ENCODE measurements at places on chromosomes 7 and 10.

DNA sequence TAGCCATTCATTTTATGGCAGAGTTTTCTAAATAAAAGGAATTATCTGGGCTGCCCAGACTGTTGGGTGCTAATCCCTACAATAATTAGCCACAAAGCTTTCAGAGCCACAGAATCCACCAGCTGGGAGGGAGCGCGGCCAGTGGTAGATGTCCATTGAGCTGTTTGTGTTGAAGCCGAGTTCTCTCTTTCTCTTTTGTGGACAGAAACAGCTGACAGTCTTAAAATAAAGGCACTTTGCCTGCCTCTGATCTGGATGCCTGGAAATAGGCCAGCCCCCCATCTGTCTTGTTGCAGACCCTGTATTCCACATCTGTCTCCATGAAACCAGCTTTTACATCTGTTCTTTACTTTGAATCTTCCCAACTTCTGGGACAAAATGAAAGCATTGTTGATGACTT lies 66.1 kb downstream of the MTPN start:
- no peak for DNase-seq

DNA sequence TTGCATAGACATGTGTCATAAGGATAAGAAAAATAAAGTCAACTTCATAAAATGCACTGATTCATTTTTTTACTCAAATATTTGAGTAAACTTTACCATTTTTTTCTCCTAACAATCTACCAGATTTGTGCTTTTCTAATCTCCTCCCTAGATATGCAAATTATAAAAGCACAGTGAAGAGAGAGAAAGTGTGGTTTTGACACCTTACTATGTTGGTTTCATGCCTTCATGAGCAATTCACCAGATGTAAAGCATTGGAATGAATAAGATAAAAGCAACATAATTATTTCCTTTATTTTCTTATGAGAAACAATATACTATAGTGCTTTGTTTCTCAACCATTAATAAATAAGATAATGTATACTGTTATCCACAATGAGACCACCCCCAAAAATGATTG lies 432.5 kb upstream of the PCDH15 start:
- no peak for DNase-seq

- no peak for DNase-seq
Observed at GRCh38 chr7:495761-496321, 23.8 kb downstream of the PDGFA start.

GRCh38 chr10:101901340-101901739 lies 57.7 kb upstream of the KCNIP2 start:
- no peak for DNase-seq

- no peak for DNase-seq
Observed at GRCh38 chr7:131489196-131489595, 67.2 kb downstream of the PODXL start.

DNA sequence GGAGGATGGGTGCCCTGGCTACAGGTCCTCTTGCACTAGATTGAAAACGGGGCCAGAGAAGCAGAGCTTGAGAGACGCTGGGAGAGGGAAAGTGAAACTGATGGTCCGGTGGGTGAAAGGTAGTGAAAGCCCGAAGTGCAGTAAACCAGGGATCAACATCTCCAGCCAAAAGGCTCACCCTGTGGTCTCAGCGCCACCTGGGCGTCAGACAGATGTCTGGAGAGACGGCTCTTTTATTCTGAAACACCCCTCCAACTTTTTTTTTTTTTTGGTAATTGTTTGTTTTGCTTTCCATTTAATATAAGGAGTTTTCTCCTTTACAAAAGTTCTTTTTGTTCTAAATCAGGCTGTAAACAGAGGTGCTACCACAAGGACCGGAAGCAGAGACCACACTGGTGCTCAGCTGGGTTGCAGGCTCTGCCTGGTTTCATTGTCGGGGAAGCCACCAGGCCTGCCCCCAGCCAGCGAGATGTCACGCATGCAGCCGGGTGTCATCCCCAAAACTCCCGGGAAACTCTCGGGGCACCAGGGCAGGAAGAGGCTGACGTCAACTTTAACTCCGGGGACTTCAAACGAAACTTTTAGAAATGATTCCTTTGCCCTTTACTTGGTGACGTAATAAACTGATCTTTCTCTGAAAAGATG lies 11.2 kb downstream of the IL2RA start:
- peak; percentile 98 for DNase-seq

- DNase-seq, result no peak
Observed at GRCh38 chr10:88195841-88196240, 332.4 kb downstream of the PTEN start.

- no peak for DNase-seq
Observed at GRCh38 chr10:125003146-125003900, 61.4 kb downstream of the ZRANB1 start.

DNA sequence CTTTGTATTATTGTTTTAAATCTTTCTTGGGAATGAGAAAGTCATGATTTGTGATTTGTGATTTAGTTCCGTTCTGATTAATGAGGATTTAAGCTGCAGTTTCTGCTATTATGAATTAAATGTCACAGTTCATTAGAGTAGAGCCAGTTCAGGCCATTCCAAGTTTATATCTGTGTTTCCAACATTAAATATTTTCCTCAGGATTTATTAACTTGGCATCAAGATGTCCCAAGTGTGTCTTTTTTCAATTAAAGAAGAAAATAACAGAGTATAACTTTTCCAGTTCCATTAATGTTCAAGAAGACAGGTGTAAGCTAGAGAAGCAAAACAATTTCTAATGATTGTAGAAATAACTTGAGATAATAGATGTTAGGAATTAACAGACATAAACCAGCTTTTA lies 1183.2 kb upstream of the CELF2 start:
- no peak for DNase-seq

DNA sequence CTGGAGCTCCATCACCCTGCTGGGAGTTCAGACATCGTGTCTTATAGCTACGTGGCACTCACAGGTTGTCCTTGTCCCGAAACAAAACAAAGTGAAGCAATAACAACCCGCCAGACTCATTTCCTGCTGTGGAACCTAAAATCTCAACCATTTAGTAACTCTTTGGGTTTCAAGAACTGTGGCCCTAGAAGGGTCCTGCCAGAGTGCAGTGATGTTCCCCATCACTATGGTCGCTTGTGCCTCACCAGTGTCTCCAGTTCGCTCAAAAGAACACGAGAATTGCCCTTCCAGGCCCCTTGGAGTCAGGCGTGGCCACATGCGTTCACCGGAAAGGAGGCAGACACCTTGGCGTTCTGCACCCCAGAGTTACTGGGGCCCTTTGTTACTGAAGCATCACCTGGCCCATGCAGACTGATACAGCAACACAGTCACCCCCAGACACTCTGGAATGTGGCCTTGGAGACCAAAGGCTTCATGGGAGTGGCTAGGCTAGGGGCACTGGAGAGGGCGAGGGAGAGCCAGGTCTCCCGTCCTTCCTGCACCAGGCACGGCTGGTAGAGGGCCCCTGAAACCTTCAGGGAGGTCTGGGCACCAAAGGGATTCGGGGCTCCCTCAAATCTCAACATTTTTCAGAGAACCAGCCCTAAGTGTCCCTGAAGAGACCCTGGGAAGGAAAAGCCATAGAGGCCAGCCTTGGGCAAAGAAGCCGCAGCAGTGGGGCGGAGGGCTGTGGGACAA lies 908 bp downstream of the CRYGN start:
- no peak for DNase-seq

- peak; percentile 24 for DNase-seq
Observed at GRCh38 chr10:123241391-123242141, 87.4 kb downstream of the BUB3 start.

- DNase-seq, result no peak
Observed at GRCh38 chr7:129951226-129952085, 1.3 kb downstream of the UBE2H start.

DNA sequence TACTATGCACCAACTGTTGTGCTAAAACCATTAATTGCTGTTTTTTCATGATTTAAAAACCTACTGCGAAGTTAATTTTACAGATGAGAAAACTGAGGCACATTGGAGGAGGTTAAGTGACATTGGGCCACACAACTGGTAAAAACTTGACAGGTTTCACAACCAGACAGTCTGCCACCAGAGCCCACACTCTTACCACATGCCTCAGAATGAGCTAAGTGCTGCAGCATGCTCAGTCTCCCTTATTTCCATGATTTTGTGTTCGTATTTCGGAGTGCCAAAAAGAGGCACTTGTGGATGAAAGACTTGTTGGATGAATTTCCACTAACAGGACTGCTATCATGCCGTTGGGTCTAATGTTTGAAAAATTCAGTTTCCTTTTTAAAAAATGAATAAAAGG lies 77.4 kb downstream of the PCLO start:
- DNase-seq, result no peak

- DNase-seq, result no peak
Observed at GRCh38 chr10:113038183-113038582, 88.1 kb downstream of the TCF7L2 start.

DNA sequence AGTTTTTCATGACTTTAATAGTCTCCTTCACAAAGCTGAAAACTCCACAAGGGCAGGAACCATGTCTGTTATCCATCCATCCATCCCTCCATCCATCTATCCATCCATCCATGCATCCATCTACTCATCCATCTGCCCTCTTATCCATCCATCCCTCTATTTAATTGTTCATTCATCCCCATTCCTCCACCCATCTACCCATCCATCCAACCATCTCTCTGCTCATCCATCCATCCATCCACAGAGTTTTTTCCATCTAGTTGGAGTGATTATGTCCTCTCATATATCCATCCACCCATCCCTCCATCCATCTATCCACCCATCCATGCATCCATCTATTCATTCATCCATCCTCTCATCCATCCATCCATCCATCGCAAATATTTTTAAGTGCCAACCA lies 237.9 kb downstream of the EMX2 start:
- DNase-seq, result no peak

- no peak for DNase-seq
Observed at GRCh38 chr7:44403775-44404174, 78.4 kb upstream of the CAMK2B start.

DNA sequence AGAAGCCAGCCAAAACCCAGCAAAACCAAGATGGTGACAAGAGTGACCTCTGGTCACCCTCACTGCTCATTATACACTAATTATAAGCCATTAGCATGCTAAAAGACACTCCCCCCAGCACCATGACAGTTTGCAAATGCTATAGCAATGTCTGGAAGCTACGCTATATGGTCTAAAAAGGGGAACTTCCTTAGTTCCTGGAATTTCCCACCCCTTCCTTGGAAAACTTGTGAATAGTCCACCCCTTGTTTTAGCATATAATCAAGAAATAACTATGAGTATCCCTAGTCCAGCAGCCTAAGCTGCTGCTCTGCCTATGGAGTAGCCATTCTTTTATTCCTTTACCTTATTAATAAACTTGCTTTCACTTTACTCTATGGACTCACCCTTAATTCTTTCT lies 16.0 kb downstream of the CASP7 start:
- no peak for DNase-seq

- DNase-seq, result no peak
Observed at GRCh38 chr7:22429386-22429785, 70.6 kb downstream of the STEAP1B start.

GRCh38 chr10:115989621-115990020 lies 283.4 kb downstream of the GFRA1 start:
- no peak for DNase-seq

- DNase-seq, result no peak
Observed at GRCh38 chr10:5588603-5589002, 63.8 kb downstream of the CALML3 start.

DNA sequence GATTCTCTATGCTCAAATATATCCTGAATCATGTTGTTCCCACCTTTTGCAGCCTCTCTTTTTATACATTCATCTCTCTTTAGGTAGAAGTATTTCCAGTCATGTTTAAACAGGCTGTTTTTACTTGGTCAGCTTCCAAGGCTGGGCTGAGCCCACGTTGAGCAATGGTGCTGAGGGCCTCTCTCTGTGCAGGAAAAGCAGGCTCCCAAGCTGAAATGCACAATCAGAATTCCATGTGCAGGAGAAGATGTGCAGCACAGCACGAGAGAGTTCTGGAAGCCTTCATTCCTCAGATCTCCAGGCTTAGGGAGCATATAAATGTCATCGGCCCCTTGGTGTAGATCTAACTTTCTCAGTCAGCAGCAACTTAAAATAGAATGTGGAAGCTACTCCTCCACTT lies 588.5 kb downstream of the TNS3 start:
- no peak for DNase-seq

GRCh38 chr7:27677912-27678612 lies 15.4 kb upstream of the HIBADH start:
- no peak for DNase-seq

DNA sequence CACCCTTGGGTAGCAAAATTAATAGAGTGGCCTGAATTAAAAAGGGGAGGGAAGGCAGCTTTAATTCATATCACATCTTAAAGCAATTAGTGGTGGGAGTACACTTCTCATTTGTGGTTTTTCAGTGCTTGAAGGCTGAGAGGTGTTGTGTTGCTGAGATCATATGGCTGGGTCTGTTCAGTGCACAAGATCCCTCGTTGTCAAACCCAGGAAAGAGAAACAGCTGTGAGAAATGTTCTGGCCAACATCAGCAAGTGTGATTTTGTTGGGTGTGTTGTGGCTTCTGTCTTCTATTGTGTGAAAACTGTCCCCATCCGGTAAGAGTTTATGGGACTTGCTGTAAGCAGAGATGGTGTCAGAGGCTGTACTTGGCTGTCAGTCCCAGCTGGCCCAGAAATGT lies 197.9 kb upstream of the BMPER start:
- no peak for DNase-seq

GRCh38 chr10:7054915-7055314 lies 355.9 kb downstream of the SFMBT2 start:
- no peak for DNase-seq

GRCh38 chr7:156014808-156015207 lies 202.5 kb upstream of the SHH start:
- no peak for DNase-seq

GRCh38 chr10:11026773-11027172 lies 9.1 kb downstream of the CELF2 start:
- no peak for DNase-seq

- DNase-seq, result no peak
Observed at GRCh38 chr10:96636551-96636950, 49.7 kb upstream of the TM9SF3 start.

DNA sequence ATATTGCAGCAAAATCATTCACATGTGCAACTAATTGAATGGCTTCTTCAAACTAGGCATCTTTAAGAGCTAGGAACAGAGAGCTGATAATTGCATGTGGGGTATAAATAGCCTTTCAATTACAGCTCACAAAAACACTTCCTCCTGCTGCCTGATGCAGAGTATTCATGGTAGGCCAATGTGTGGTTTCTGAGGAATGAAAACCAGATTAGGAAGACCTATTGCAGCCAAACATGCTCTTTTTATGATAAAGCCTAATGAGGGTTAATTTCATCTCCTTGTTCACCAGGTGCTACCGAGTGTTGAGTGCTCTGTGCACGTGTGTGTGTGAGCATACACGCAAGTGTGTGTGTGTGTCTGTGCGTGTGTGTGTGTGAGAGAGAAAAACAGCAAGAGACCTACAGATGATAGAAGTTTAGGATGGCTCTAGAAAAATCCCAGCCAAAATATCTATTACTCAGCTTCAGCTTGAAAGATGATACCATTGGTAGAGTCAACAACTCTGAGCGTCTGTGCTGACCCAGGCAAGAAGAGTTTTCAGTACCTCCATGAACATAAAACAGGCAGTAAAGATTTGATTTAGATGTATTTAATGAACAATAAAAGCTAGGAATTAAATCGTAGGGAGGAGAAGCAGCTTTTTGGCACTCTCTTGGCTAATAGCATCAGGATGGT lies 448.5 kb upstream of the ANKRD30A start:
- DNase-seq, result no peak
